ENCODE measurements at places on chromosomes 16 and 17.

DNA sequence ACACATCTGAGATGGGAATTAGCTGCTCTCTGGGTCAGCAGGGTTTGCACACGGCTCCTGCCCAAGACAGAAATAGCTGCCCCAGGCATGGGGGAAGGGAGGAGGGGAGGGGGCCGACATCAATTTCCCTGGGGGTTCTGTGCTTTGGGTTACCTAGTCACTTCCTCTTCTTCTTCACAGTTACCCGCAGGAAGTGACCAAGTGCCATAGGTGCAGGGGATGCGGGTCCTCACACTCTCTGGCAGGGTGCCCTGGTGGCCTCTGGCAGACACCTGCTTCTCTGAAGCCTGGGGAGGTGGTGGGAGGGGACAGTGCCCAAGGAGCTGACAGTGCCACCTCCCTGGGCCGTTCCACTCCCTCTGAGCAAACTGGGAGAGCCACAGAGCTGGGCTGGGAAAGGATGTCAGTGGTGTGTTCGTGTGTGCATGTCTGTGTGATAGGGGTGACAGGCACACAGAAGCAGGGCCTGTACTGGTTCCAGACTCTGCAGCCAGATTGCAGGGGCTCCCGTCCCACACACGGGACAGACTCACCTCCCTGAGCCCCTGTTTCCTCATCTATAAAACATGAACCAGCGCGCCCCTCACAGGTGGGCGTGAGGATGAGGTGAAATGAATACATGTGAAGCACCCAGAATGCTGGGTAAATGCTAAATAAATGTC, 18.2 kb downstream of the SCN4A start:
- no peak for DNase-seq

DNA sequence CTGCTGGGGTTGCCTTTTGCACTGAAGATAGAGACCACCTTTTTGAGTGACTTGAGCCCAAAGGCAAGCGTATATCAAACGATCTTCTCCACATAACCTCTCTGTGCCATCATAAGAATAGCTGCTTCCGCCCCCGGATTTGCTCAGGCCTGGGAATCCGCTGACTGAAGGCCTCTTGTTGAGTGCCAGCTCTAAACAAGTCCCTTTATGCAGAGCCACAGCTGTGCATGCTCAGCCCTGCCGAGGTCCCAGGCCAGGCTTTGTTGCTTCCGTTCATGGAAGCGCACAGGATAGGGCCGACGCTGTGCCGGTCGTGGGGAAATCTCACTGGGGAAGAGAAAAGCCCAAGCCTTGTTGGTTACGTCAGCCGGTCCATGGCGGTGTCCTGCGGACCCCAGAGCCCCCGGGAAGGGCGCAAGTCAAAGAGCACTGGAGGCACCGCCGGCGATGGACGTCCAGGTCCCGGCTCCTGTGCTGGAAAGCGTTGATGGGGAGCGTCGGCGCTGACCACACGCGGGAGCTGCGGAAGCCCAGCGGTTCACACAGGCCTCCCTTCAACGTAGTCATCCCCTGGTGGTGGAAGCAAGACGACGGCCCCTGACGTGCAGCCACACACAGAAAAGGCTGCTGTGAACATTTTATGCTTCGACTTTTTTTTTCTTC, 23.5 kb upstream of the RPL13 start:
- no peak for DNase-seq

DNA sequence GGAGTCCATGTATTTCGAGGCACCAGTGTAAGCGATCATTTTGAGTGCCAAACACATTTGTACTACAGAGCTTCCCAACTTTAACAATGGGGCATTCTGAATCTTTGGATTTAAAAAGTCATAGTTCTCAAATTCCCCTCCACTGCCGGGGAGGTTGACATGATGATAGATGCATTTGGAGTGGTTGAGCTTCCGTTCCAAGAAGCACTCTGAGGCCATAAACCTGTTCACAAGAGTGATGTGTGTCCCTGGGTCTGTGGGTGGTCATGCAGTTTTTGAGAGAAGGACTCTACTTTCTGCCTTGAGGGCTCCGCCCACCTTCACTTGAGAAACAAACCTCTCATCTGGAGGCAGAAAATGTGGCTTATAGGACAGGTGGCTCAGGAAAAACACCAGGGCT, 43.7 kb downstream of the IRX5 start:
- DNase-seq = no peak

DNA sequence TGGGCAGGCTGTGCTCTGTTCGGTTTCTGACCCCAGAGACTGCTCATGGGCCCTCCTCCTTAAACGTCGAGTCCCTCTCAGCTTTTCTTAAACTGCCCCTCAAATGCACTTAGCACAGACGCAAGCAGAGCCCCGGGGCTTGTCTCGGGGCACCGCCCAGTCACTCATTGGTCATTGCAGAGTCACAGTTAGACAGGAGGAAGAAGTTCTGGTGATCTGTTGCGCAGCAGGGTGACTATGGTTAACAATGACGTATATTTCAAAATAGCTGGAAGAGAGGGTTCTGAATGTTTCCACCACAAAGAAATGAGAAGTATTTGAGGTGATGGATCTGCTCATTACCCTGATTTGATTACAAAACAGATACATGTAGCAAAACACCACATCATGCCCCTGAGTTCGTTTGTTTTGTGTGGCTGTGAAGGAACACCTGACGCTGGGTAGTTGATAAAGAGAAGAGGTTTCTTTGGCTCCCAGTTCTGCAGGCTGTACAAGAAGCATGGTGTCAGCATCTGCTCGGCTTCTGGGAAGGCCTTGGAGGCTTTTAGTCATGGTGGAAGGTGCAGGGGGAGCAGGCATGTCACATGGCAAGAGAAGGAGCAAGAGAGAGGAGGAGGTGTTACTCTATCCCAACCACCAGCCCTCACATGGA, 387.4 kb downstream of the CPPED1 start:
- no peak for DNase-seq

GRCh38 chr16:81715358-81716196, 63.5 kb upstream of the PLCG2 start:
- DNase-seq = no peak

DNA sequence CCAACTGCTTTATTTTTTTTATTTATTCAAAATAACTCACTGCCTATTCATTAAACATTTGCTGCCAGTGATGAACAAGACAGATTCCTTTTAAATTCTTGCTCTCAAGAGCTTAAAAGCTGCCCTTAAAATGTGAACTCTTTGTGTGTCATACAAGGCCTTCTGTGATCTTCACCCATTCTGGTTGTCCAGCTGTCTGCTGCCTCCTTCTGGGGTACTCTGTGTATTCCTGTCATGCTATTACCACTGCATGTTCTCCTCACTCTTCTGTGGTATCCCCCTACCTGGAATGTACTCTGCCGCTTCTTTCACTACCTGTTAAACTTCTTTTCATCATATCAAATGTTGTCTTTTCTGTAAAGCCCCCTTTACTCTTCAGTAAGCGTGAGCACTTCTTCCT, 165.8 kb downstream of the CHD9 start:
- peak; percentile 9 for DNase-seq

- peak; percentile 31 for DNase-seq
These were observed at the start of gene WSCD1 for GRCh38 chr17:6069539-6070429. Gene WSCD1, plus strand, starts transcription at chr17:6070379. Its CDS starts 10,280 bp downstream, at chr17:6080659.

All from NCI-H524 (cell line).